ENCODE measurements at places on chromosomes 1 and 21.

GRCh38 chr1:164759144-164759920 is 200.3 kb downstream of the PBX1 start:
- DNase-seq = no peak

DNA sequence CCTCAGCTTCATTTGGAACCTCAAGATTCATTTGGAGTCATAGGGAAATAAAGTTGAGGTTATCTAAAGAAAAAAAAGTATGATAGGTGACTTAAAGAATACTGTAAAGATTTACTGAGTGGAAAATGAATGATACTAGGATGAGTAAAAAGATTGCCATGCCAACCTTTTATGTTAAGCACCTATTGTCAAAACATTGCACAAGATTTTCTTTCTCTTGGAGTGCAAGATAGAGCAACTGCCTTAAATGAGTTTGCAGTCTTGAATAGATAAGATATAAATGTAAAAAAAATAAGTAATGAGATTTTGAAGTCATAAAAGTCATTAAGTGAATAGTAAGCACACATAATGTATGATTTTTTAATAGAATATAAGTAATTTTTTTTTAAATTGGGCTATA is 5.1 kb upstream of the ANGPTL1 start:
- DNase-seq = no peak

- peak; percentile 11 for DNase-seq
These were observed 1695.3 kb downstream of the BRINP3 start for GRCh38 chr1:188782220-188782841.

DNA sequence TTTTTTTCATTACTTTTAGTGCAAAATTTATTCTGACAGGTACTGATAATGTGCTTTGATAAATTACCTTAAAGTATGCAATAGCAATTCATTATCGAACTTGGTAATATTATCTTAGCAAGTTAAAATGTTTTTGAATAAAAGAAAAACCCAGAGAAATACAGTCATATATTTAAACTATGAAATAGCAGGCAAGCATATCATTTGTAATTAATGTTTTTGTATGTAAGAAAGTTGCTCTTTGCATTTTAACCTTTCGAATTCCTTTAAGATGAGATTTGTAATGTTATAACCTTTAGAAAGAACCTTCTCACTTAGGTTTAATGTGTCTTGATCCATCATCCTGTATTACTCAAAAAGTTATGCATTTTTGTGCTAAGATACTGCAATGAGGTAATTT is 585.6 kb downstream of the PTBP2 start:
- DNase-seq = no peak

- DNase-seq = peak; percentile 5
These were observed 2.1 kb upstream of the S100A2 start for GRCh38 chr1:153567621-153568366.

- no peak for DNase-seq
These were observed 18.0 kb downstream of the TMEM81 start for GRCh38 chr1:205066141-205066818.

DNA sequence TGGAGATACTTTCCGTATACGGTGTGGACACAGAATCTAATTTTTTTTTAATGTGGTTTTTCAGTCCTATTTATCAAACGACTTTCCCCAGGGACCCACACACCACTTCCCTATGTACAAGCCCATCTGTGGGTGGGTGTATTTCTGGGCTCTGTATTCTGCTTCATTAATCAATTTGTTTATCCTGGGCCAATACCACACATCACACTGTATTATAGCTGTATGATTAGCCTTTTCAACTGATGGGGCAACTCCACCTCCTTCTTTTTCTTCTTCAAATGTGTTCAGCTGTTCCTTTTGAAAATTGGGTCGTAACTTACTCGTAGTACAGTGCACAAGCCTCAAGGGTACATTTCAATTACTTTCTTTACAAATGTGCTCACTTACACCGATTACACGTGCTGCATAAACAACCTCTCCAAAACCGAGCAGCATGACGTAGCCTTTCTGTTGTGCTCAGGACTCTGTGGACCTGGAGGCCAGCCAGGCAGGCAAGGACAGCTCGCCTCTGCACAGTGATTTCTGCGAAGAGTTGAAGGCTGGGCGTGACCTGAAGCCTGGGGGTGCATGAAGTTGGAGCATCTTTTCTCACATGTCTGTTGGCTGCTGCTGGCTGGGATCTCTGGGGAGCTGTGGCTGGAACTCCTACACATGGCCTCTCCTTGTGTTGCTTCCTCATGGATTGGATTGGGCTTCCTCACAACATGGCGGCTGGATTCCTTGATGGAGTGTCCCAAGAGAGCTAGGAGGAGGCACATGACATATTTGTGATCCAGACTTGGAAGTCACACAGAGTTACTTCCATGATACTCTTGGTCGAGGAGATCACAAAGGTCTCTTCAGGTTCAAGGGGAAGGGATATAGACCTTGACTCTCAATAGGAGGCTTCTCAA is 126.5 kb downstream of the CRYAA start:
- DNase-seq = no peak

GRCh38 chr1:222043444-222044292 is 301.8 kb upstream of the DUSP10 start:
- DNase-seq = no peak

GRCh38 chr1:150529017-150529416 is 13.5 kb downstream of the FALEC start:
- DNase-seq = peak; percentile 58
